Activated CD4-positive, alpha-beta T cell treated with anti-CD3 and anti-CD28 coated beads, Interleukin-2, amount 50 U/mL, for 48 hours (primary cell): ENCODE measurements at places on chromosomes 2 and 18.

- DNase-seq: no peak
These were observed 53.2 kb downstream of the FAM168B start for GRCh38 chr2:131039908-131040660.

- no peak for DNase-seq
These were observed 845.9 kb upstream of the ID2 start for GRCh38 chr2:7835693-7836680.

DNA sequence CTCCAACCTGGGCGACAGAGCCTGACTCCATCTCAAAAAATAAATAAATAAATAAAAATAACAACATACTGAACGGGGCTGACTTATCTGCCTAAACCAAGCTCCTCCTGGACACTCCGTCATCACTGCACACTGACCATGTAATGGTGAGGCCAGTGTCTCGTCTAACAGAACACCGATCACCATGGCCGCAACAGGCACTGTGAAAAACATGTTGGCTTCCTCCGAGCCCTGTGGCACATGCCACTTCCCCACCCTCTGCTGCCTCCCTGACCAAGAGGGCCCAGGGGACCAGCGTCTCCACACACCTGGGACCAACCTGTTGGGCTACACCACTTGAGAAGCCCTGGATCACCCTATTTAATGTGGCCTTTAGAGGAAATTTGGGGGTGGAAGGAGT lies 33.9 kb downstream of the ZNF516 start:
- DNase-seq: no peak

DNA sequence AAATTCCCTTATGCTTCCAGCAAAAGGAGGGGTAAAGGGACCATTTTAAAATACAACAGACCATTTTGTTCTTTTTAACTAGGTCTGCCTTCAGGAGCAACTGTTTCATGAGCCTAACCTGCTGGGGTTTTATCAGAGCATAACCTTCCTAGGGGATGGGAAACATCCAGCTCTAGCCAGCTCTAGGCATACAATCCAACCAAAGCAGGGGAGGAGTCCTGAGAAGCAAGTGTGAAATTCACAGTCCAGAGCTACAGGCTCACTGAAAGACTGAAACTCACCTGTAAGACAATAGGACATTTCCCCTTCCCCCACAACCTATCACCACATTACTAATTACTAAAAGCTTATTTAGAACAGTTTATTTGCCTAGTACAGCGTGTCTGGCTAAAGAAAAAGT lies 1296.6 kb upstream of the DDX18 start:
- no peak for DNase-seq

DNA sequence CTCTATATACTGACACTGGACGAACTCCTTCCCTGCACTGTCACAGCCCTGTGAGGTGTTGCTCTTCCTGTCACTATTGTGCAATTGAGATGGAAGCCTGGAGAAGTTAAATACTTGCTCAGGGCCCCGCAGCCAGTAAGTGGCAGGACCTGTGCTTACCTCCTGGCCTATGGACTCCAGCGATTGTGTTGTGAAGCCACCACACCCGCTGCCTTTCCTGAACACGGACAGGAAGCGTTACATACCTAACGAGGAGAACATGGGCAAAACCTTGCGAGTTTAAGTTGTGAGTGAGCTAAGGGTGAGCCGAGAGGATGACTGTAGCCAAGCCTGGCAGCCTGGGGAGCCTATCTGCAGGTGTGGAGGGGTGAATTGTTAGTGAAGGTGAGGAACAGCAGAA lies 26.1 kb downstream of the RAB31 start:
- no peak for DNase-seq

DNA sequence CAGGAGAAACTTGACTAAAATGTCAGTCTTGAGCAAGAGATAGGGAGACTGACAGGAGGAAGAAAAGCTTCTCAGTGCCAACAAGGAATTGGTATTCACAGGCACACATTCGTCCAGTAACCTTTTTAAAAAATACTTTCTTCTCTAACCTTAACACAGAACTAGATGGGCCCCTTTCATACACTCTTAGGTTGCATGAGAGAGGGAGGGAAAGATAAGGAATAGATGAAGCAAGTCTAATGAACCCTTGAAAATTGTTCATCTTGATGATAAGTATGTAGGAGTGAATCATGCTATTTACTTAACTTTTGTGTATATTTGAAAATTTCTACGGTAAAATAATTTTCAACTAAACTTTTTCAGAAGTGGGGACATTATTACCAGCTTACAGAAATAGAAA lies 42.0 kb upstream of the CCDC88A start:
- no peak for DNase-seq

DNA sequence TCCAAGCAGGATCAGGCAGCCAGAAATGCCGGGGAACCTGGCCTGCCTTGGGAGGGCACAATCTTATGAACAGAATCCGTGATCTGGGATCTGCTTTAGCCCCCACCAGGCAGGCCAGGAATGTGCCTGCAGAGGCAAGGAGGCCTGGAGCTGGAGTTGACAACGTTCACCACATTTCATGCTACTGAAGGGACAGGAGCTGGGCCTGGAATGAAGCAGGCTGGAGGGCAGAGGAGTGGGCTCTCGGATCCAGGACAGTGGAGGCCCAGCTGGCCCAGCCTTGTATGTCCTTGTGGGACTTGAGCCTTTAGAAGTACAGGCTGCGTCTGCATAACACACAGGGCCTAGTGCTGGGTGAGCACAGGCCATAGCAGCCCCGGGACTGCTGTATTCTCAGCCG lies 91.8 kb downstream of the KLHL29 start:
- no peak for DNase-seq

- DNase-seq: no peak
These were observed 436.4 kb downstream of the DCDC2C start for GRCh38 chr2:4139731-4140130.

- DNase-seq: no peak
These were observed 4.2 kb upstream of the SAP130 start for GRCh38 chr2:128032092-128032491.

GRCh38 chr2:138016351-138017087 lies 52.2 kb downstream of the HNMT start:
- DNase-seq: no peak

DNA sequence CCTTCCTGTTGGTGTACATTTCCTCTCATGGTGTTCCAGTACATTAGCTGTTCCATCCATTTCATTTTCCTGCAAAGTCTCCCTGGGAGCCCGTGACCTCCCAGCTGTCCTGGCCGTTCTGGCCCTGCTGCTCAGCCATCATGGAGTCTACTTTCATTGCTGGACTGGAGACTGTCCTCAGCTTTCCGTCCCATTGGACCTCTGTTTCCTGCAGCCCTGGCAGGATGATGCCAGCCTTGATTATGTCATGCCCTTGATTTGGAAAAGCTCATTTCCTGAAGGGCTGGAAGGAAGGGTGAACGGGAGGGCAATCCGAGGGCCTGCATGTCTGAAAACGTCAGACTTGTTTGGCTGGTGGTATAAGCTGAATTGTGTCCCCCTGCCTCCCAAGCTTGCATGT lies 205.5 kb upstream of the HS6ST1 start:
- DNase-seq: no peak

DNA sequence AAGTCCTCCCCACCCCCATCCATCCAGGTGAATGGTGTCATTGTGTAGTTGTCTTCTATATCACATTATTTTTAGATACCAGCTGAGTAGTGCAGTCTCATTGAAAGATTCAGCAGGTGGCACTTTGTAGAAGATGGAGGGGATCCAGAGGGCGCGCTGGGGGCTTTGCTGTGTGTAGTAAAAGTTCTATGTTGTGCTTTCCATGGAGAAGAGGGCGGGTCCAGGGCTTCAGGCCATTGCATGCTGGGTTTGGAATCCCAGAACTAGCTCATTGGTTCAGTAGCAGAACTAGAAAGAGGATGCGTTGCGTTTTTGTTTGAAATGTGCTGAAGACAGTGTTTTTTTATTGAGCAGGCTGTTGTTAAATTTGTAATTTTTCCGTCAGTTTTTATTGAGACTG lies 120.0 kb downstream of the MAP4K4 start:
- DNase-seq: no peak

DNA sequence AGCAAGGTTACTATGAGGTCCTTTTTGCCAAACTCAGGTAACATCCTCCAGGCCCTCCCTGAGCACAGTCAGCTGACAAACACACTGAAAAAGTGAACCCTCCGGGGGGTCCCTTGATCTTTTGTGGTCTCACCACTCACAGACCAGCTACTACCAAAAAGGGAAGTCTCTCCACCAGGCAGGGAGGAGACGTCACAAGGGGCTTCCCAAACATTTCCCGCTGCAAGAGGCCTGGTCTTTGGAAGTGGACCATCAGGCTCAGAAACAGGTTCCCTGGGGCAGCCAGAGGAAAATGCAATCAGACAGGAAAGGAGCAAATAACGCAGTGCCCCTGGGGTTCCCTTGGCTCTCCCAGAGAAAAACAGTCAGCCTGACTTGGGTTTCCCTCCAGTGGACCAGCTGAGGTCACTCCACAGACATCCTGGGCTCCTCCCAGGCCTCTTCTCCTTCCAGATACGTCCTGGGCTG lies 38.7 kb upstream of the POMC start:
- DNase-seq: no peak

- no peak for DNase-seq
These were observed 227.5 kb downstream of the MTX2 start for GRCh38 chr2:176496761-176497160.

- no peak for DNase-seq
These were observed 56.6 kb upstream of the HK2 start for GRCh38 chr2:74777161-74777900.

GRCh38 chr2:64632835-64633819 lies 20.6 kb downstream of the SERTAD2 start:
- no peak for DNase-seq

DNA sequence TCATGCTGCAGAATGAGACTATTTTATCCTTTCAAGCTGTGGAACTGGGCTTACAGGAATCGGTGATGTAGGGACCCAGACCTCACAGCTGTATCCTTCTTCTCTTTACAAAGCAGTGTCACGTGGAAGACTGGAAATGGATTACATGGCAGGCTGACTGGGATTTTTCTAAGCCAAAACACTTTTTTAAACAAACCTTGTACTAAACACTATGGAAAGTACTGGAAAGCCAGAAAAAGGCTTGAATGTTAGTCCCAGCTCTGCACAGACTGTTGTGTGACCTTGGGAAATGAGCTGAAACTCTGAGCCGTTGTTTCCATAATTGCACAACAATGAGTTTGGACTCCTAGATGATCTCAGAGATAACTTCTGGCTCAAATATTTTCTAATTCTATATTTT lies 7.6 kb upstream of the ADAM23 start:
- no peak for DNase-seq

GRCh38 chr2:148161909-148162435 lies 141.1 kb downstream of the MBD5 start:
- no peak for DNase-seq

DNA sequence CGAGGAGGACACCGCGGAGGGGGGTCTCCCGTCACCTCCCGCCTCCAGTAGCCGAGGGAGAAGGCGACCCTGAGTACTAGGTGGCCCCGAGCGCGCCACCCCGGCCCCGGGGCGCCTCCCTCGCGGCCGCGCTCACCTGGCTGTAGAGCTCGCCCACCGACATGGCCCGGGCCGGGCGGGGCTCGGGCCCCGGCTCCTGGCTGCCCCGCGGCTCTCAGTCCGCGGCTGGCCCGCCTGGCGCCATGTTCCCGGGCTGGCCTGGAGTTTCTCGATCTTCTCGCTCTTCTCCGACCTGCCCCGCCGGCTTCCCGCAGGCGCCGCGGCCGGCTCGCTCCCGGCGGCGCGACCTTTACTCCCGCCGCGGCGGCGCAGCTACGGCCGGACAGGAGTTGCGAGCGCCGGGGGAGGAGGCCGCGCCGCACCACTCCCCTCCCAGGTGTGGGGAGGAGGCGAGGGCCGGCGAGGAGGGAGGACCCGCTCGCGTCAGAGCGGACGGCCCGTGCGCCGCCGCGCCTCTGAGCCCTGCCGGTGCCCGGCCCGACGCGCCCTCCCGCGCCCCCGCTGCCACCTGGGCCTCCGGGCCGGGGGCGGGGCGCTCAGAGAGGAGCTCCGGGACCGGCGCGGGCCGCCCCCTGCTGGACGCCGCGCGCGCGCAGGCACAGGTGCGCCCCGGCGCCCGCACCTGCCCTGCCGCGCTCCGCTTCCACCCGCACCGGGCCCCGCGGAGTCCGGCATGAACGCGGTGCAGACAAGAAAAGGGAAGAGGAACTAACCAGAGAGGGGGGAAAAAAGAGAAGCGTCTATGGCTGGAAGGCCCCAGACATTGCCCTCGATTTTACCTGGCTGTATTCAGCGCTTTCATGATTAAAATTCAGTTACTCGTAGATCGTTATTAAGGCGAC lies at the start of gene MYO5B:
Gene MYO5B, minus strand, starts transcription at position 517 of the 902 bp plus-strand sequence. Its CDS starts 354 bp downstream, at position 163.
- peak; percentile 59 for DNase-seq

DNA sequence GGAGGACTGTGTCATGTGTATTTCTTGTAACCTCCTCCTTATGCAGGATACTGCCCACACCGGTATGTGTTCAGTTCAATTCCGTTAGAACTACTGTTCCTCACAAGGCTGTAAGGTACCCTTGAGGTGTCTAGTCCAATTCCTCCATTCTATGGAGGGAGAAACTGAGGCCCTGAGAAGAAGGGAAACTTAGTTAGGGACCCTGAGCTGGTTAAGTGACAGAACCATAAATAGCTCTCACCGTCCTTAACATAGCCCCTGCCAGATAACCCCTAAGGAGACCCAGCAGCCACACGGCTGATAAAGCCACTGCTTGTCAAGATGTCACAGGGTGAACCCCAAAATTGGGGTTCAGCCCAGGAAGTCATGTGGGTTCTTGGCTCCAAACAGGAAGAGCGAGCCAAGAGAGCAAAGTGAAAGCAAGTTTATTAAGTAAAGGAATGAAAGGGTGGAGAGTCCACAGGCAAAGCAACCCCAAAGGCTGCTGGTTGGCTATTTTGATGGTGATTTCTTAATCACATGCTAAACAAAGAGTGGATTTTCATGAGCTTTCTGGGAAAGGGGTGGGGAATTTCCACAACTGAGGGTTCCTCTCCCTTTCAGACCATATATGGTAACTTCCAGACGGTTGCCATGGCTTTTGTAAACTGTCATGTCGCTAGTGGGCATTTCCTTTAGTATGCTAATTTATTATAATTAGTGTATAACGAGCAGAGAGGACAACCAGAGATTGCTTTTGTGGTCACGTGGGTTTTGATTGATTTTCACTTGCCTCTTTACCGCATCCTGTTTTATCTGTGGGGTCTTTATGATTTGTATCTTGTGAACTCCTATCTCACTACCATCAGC lies 83.4 kb upstream of the RTN4 start:
- DNase-seq: peak; percentile 32

- no peak for DNase-seq
These were observed 111.3 kb downstream of the EML6 start for GRCh38 chr2:54834721-54835120.

- no peak for DNase-seq
These were observed 281.8 kb upstream of the TCF4 start for GRCh38 chr18:55869556-55870501.

GRCh38 chr2:38509314-38509946 lies 93.3 kb downstream of the HNRNPLL start:
- DNase-seq: no peak

DNA sequence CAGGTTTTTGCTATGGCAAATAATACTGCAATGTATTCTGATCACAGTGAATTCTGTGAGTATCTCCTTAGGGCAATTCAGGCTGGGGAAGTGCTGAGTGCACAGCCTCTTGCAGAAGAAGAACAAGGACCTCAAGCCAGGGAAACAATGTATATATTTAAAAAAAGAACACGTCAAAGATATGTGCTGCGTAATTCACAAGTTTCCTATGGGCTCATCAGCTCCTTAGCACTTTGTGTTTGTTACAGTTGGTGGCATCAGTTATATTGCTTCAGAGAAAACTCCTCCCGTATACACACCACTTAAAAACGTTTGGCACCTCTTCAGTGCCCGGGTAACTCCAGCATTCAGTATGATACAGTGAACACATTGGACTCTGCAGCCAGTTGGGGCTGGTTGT lies 16.5 kb upstream of the MARCO start:
- no peak for DNase-seq
